ENCODE measurements at places on chromosomes 7 and 10.

DNA sequence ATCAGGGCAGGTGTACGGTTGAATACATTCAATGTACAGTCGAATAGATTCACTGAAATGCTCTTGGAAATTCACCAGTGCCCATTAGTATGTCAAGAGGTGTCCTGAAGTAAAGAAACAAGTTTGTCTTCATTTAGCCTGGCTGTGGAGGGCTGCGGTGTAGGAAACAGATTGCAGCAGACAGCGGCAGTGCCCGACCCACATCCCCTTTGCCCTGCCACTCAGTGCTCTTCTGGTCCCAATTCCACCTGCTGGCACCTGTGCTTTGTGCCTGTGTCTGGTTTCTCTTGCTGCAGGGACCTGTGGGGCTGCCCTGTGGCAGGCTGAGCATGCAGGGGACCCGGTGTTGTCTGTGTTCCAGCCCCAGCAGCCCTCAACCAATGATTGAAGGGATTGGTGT is 183.7 kb downstream of the RPS24 start:
- DNase-seq, result no peak

DNA sequence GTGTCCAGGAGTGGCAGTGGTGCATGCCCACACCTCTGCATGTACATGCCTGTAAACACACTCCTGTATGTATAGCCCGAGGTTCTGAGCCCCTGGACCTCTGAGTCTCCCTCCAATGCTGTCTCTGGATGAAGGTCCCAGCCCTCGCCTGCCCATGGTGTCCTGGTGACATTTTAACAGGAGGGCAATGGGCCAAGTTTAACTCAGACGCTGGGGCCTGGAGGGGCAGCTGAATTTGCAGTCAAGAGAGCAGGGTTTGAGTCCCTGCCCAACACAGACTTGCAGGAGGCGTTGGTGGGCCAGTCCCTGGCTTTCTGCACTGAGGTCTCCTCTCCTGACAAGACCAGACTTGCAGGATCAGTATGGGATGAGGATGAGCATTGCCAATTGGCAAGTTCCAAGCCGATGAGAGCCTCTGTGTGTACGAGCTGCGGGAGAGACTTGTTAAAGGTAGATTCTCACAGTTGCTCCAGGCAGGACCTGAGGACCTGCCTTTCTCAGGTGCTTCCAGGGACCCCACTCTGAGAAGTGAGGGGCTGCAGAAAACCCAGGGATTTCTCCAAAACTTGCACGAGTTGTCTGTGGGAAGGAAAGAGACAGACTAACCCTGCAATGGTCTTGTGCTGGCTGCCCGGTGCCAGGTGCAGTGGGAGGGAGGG is 141.9 kb downstream of the ELFN1 start:
- no peak for DNase-seq

DNA sequence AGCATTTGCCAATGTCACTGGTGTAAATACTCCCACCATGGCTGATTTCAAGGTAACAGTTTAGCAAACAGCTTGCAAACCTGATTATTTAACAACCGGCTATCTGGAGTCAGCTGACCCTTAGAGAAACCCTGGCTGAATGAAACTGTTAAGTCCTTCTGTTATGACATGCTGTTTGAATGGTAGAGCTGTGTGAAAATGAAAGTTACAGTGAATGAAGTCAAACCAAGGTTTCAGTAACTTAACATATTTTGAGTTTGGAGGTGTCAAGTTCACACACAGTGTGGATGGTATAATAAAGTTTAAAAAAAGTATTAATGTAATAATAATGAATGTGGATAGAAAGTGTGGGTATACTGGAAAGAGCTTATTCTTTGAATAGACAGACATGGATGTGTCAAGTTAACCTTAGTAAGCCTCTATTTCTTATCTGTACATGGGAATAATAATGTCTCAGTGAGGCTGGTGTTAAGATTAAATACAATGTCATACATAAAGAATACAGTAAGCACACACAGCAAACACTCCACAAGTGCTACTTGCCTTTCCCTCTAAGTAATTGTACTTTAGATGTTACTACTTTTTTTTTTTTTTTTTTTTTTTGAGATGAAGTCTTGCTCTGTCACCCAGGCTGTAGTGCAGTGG is 150.4 kb downstream of the TAX1BP1 start:
- DNase-seq, result no peak

DNA sequence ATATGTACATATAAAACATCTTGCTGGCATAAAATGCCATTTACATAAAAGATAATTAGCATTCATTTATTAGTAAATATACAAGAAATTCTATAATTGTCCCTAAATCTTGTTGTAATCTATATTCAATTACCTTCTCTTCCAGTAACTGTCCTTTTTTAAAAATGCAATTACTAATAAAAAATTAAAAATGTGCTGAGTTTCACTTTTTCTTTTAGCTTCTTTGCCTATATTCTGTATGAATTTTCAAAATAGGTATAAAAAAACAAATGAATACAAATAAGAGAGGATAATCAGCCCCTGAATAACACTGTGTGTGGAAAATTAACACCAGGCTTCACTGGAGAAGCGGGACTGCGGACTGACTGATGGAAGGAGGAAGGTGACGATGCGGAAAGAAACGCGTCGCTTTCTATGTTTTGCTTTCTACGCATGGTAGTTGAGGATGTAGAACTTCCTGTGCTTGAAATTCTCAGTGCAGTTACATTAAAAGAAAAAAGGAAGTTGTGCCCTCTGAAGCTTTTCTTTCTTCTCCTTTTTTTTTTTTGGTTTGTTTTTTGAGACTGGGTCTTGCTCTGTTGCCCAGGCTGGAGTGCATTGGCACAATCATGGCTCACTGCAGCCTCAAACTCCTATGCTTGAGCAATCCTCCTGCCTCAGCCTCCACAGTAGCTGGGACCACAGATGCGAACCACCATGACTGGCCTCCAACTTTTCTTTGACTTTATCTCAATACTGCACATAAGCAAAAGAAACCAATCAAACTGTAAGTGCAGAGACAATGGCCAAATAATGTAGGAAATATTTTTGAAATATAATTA is 7.4 kb upstream of the ZMYND11 start:
- DNase-seq, result no peak

DNA sequence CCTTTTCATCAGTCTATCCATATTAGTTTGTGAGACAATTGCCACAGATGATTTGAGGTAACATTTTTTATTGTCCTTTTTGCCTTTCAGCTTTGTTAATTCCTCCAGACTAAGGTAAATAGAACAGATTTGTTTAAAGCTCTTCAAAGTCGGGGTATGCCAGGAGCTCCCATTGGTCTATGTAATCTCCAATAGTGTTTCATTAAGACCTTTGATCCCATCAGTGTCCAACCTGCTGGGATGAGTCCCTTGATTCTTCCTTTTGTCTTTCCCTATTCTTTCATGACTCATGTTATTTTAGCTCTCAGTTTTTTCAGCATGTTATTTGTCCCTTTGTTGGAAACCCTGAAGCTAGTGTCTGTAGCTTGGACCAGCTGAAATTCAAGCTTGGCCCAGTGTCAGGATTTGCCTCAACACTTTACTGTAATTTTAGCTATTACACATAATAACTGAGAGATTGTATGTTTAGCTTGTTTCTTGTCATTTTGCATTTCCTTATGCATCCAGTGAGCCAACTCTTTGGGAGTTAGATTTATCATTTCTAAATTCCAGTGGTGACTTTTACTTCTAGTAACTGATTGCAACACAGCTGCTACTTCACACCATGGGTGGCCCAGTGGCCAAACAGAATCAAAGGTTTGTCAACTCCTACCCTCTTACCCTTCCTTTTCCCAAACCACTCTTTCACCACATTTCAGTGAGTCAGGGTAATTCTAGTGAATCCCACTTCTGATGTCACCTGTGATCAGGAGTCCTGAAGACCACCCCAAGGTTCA is 15.3 kb downstream of the AGBL3 start:
- no peak for DNase-seq

GRCh38 chr10:99520040-99520846 is 12.5 kb upstream of the NKX2-3 start:
- no peak for DNase-seq
